ENCODE measurements at places on chromosomes 13 and 19.

DNA sequence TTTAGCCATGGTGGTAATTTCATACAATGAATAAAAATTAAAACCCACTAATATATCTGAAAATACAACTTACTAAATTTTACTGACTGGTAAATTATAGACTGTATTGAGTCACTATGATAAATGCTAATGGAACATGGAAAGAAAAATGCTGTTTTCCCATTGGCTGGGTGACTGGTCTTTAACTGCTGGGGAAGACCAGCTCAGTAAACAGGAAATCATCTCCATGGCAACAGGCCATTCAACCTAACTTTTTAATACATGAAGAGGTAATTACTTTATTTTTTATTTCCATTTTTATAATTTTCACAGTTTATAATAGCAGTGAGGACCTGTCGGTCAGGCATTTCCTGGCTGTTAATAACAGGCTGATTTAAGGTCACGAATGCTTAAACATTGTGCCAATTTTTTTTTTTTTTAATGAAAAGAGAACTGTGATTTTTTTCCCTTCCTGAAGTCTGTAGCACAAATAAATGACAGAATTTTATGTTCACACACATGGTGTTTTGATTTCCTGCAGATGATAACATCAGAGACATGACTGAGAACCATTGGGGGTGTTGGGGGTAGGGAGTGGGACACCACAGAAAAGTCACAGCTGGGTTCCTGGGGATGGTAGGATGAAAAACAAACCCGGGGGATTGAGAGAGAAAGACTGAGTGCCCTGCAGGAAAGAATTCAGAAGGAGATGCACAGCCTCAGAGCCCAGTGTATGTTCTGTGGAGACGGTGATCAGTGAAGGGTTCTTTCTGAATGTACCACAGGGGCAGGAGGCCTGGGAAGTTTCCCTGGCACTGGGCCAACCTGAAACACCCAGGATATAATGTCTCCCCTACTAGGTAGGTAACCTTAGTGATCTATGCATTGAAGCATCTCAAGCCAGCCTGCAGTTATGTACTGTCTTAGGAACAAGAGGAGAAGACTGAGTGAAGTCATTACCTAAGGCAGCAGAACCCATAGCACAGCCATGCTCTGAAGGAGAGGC, 297.1 kb downstream of the COG6 start:
- DNase-seq, result peak; percentile 6

GRCh38 chr13:43805681-43806128, 18.9 kb upstream of the ENOX1 start:
- no peak for DNase-seq

DNA sequence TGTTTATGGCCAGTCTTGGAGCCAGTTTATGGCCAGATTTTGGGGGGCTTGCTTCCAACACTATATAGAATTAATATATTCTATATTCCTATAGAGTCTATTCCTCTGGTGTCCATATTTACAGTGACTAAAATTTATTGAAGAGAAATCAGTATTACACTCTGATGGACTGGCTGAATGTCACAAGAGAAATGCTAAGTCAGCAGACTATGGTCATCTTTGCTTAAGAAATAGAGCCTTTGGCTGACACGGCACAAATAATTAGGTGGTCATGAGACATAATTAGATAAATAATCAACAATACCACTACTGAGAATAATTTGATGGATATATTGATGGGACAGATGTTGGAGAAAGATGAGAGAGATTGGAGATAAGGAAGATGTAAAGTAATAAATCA, 272.9 kb downstream of the SLITRK5 start:
- DNase-seq, result no peak

GRCh38 chr19:7288977-7289376, 5.2 kb downstream of the INSR start:
- DNase-seq, result no peak

DNA sequence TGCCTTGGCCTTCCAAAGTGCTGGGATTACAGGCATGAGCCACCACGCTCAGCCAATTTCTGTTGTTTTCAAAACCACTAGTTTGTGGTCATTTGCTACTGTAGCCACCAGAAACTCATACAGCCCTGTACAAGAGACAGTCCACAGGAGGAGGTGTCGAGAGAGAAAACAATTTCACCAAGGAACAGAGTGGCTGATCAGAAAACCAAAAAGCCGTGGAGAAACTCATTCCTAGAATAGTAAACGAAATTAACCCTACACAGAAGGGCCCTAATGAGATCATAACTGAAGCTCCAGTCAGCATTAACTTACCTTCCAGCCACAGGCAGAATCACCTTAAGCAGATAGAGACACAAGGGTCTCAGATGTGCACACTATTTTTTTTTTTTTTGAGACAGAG, 3.8 kb upstream of the CCDC124 start:
- no peak for DNase-seq

- DNase-seq, result no peak
These were observed 435.0 kb upstream of the KLF12 start for GRCh38 chr13:74569251-74569650.

DNA sequence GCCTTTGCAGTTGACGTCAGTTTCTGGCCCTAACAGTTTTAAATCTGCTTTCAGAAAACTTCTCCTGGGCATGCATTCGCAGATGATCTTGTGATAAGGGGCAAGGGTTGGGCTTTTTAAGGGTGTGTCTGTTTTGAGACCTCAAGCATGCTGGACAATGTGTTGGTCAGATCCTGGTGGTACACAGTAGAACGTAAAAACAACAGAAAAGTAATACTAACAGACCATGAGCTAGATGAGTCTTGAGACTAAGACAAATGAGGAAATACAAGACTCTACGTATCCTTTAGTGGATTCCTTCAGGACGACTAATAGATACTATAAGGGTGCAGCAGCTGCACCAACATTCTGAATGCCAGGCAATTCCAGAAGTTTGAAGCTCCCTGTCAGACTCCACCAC, 237.6 kb downstream of the DNAJC15 start:
- peak; percentile 82 for DNase-seq

- no peak for DNase-seq
These were observed 468.6 kb downstream of the COG6 start for GRCh38 chr13:40123962-40124632.
